ENCODE measurements at places on chromosomes 2 and 18. TPM values are rescaled to one million over a fixed set of nuclear protein-coding genes. Genes with fewer than 3 reads are reported as not detected.
A peak's percentile ranks its signal among the peaks of the same experiment; 100 is the strongest.

PREPL gene
- 42.2 TPM for total RNA-seq

- H3K27ac ChIP-seq: no peak overlapping the region
- H3K27me3 ChIP-seq: no peaks in the 10 kb centered on the region
- H3K36me3 ChIP-seq: no peaks in the 10 kb centered on the region
- DNase-seq: no peak
Measured at GRCh38 chr18:34744569-34744968, 34.5 kb downstream of the DTNA start.

AKAIN1 gene
- not detected for total RNA-seq

TRAF3IP1 gene
- 51.7 TPM for total RNA-seq

DNA sequence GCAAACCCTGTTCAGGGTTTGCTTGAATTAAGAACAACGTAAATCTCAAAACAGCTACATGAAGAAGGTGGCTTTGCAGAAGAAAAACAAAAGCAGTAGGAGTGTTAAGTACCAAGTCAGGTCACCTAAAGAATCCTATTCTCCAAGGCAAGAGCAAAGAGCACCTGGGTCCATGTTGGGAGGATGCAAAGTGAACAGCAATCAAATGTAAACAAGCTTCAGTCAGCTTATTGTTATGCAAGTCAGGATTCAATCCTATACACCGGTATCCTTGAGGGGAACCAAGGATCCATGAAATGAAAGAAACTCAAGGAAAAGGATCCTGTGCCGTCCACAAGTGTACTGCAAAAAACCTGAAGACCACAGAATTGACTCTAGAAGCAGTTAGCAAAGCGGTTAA, 261.0 kb upstream of the DDX18 start:
- DNase-seq: no peak
- no peaks in the 10 kb centered on the region for H3K4me1 ChIP-seq
- peaks cover 23% of the 10 kb centered on the region for H3K27me3 ChIP-seq
- no peak overlapping the region for H3K27ac ChIP-seq
- H3K4me3 ChIP-seq: no peak overlapping the region
- no peaks in the 10 kb centered on the region for H3K36me3 ChIP-seq

ECEL1 gene
- total RNA-seq: not detected

GRCh38 chr2:237553948-237554347, 12.4 kb upstream of the PRLH start:
- H3K4me3 ChIP-seq: no peak overlapping the region
- no peaks in the 10 kb centered on the region for H3K4me1 ChIP-seq
- H3K27ac ChIP-seq: no peak overlapping the region
- H3K36me3 ChIP-seq: peaks cover 58% of the 10 kb centered on the region
- H3K27me3 ChIP-seq: no peaks in the 10 kb centered on the region
- no peak for DNase-seq

TXNL4A gene
- 106 TPM for total RNA-seq

CYP27C1 gene
- 0.94 TPM for total RNA-seq

DNA sequence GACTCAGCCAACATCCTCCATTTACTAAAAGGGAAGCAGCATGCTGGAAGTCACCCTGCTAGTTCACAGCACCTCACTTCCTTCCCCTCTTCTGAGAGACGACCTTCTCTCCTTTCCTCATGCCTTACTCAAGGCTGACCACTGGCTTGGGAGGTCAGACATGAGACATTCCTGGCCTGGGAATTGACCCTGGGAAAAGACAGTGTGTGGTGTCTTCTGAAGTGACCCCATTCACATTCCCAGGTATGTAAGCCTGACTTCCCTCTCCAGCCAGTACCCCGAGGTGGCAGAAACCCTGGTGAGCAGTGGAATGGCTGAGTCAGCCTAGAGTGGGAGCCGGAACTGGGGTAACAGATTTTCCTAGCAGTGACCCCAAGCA, 92.4 kb downstream of the PLB1 start:
- H3K4me1 ChIP-seq: peaks cover 27% of the 10 kb centered on the region
- no peak overlapping the region for H3K27ac ChIP-seq
- H3K27me3 ChIP-seq: no peaks in the 10 kb centered on the region
- no peaks in the 10 kb centered on the region for H3K36me3 ChIP-seq
- DNase-seq: no peak
- H3K4me3 ChIP-seq: no peak overlapping the region

DNA sequence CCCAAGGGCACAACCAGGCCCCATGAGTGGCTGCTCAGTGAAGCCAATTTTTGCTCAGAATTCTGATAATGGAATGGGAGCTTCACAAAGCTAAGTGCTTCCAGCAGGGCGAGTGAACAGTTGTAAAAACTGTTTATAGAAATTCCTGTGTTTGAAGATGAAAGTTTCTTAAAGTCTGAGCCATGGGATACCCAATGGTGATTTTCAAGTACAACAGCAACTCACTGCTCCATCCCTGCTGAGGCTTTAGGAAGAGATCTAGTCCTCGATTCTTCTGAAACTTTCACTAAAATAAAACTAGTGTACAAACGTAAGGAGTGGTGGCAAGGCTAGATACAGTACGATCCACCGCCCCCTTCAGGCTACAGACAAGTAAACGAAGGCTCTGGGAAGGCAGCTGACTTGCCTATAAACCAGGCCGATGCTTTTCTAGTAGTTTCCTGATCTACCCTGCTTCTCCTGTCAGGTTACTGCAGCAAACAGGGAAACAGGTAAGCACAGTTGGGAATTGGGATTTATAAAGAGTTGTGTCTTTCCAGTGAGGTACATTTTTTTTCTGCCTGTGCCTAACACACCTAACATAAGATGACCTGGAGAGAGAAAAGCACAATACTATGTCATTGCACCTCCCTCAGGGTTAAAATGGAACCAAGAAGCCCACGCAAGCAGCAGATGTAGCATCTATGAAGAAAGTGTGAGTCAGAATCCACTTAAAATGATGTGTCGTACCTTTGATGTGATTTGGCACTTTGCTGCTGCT, 108.7 kb downstream of the UXS1 start:
- H3K4me3 ChIP-seq: no peak overlapping the region
- H3K4me1 ChIP-seq: no peaks in the 10 kb centered on the region
- H3K27me3 ChIP-seq: no peaks in the 10 kb centered on the region
- H3K36me3 ChIP-seq: no peaks in the 10 kb centered on the region

GRCh38 chr18:78431606-78432005, 548.0 kb upstream of the SALL3 start:
- no peak overlapping the region for H3K4me3 ChIP-seq
- peaks cover 72% of the 10 kb centered on the region for H3K27me3 ChIP-seq
- no peak for DNase-seq
- H3K36me3 ChIP-seq: no peaks in the 10 kb centered on the region
- H3K27ac ChIP-seq: no peak overlapping the region

DNA sequence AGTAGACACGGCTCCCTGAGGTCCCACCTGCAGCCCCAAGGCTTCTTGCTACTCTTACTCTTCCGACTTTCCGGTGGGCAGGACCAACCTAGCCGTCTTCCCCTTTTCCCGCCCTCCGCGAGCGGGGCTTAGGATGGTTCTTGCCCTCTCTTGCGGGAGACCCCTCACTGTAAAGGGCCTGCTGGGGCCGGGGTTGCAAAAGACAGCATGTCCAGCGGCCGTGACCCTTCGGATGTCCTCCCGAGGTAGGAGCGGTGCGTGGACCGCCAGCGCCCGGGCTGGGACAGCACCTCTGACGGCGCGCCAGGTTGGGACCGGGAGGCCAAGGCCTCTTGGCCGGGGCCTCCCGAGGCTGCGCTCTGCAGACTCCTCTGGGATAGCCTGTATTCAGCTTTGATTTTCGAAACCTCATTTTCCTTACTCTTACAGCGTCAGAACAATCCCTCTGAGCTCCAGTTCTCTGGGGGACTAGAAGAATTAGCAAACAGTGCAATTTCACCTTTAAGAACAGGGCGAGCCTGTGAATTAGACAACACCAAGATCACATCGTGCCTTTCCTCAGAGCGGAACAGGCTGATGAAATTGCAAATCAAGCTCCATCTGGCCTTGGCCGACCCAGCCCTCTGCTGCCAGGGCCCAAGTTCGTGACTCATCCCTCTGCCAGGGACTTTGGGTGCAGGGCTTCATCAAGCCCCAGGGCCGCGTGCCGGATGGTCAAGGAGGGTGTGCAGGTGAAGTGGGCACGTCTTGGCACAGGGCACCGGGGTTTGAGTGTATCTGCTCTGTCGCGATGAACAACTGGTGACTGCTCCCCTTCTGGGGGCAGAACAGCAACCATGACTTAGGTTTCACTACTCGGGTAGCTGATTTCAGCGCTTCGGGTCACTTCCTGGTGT, 777 bp downstream of the MOCOS start:
- peaks cover 21% of the 10 kb centered on the region for H3K36me3 ChIP-seq
- H3K27ac ChIP-seq: peak overlapping the region; percentile 98
- H3K4me1 ChIP-seq: peaks cover 21% of the 10 kb centered on the region
- H3K4me3 ChIP-seq: peak overlapping the region; percentile 85
- DNase-seq: peak; percentile 58

LIMS4 gene
- 1.4 TPM for total RNA-seq

ANKRD62 gene
- 0.20 TPM for total RNA-seq

- H3K4me1 ChIP-seq: no peaks in the 10 kb centered on the region
- H3K27ac ChIP-seq: no peak overlapping the region
- H3K4me3 ChIP-seq: no peak overlapping the region
- no peaks in the 10 kb centered on the region for H3K36me3 ChIP-seq
Measured at GRCh38 chr2:105057005-105057404, 19.1 kb downstream of the MRPS9 start.

TUBB6 gene
- total RNA-seq: 47.9 TPM

- no peaks in the 10 kb centered on the region for H3K27me3 ChIP-seq
- H3K4me3 ChIP-seq: no peak overlapping the region
- H3K4me1 ChIP-seq: no peaks in the 10 kb centered on the region
- H3K27ac ChIP-seq: no peak overlapping the region
- no peak for DNase-seq
Measured at GRCh38 chr2:144666032-144666431, 146.1 kb upstream of the ZEB2 start.

CTLA4 gene
- total RNA-seq: not detected
